Thoracic aorta (tissue), 2 donors: ENCODE measurements at places on chromosomes 3 and 15.

GRCh38 chr15:72474466-72474911 is 359 bp downstream of the ARIH1 start:
- no peak for DNase-seq

- no peak for DNase-seq
These were observed 11.7 kb downstream of the MEGF11 start for GRCh38 chr15:66241908-66242285.

- no peak for DNase-seq
These were observed 185.7 kb upstream of the TOPAZ1 start for GRCh38 chr3:44055951-44056350.

- DNase-seq, result no peak
These were observed 18.8 kb downstream of the HEMK1 start for GRCh38 chr3:50587806-50588758.

GRCh38 chr3:143998266-143998665 is 26.6 kb downstream of the DIPK2A start:
- no peak for DNase-seq

DNA sequence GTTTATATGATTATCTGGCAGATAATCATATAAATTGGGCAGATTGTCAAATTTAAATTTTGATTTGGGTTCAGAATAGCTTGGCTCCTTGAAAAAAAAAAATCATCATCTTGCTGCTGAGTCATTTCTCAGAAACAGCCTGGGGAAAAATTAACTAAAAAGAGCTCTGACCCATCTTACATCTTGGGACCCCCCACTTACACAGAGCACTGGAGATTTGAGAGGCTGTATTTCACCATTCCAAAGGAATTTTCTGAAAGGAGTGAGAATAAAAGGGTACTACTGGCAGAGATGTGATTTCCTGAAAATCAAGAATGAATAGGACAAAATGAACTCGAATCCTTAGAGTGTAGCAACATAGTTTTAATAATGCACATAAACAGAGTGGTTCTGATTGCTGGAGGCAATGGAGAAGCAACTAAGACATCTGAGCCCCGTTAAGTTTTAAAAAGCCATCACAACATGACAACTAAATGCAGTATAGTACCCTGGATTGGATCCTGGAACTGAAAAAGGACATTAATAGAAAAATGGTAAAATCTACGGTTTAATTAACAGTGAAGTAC is 97.5 kb downstream of the RFTN1 start:
- DNase-seq, result no peak

GRCh38 chr15:97522347-97522746 is 438.2 kb upstream of the ARRDC4 start:
- DNase-seq, result no peak

DNA sequence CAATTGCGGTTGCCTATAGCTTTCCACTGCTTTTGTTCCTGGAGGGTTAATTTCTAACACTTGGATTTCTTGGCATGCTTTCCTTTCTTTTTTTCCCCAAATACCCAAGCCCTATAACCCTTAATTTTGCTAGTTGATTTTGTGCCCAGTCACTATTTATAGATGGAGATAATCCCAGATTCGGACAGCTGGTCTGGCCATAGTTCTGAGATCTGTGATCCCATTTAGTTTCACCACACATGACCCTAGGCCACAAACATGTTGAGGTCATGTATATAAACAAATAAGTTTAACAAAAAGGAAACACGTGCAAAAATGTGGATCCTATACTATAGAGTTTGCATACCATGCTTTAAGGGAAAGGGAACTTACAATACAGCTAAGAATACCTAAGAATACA is 111.4 kb downstream of the ZMAT3 start:
- DNase-seq, result no peak

GRCh38 chr15:58311556-58311955 is 120.2 kb upstream of the LIPC start:
- no peak for DNase-seq

DNA sequence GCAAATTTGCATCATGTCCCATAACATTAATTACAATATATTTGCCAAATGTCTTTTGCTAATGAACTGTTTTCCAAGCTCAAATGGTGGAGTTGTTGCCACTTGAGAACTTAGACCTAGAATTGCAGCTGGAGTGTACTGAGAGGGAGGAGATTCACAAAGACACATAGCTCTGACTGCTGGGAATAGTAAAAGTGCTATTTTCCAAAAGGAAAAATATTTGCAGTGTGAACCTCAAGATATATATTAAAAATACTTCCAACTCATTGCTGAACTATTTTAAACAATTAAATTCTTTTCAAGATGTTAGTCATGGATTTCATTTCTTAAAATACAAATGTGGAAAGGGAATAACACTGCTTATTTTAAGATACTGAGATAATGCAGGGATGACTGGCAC is 666.8 kb upstream of the ARPP21 start:
- DNase-seq, result no peak

DNA sequence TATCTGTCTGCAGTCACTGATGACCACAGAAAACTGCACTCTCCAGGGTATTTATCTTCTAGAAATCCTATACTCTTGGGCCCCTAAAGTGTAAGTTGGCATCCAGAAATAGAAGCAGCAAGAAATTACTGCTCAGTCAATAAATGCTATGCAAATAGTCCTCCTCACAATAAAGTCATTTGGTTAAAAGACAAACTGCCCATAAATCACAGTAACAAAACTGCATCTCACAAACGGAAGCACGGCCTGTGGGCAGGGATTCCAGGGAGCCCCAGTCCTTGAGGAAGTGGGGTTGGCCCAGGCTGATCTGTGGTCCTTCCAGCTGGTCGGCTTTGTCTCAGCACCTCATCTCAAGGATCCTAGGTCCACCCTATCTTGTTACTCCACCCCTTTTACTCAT is 29.7 kb upstream of the SPATA12 start:
- no peak for DNase-seq

DNA sequence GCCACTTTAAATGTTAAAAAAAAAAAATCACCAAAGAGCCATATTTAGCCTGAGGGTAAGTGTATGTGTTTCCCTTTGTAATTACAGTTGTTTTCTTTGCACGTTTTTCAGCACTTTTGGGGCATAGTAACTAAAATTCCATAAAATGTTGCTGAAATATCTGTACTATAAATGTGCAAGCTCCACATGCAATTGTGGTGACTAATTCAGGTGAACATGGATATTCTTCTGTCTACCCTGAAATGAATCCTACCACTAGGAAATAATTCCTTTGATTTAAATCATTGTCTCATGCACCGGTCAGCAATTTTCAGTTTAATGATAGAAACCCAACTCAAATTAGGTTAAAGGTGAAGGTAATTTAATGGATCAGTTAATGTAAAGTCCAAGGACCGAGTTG is 13.1 kb upstream of the TFG start:
- DNase-seq, result no peak

GRCh38 chr3:172077197-172077757 is 37.9 kb downstream of the FNDC3B start:
- DNase-seq, result no peak

GRCh38 chr15:59436774-59437141 is 1.2 kb upstream of the FAM81A start:
- no peak for DNase-seq

DNA sequence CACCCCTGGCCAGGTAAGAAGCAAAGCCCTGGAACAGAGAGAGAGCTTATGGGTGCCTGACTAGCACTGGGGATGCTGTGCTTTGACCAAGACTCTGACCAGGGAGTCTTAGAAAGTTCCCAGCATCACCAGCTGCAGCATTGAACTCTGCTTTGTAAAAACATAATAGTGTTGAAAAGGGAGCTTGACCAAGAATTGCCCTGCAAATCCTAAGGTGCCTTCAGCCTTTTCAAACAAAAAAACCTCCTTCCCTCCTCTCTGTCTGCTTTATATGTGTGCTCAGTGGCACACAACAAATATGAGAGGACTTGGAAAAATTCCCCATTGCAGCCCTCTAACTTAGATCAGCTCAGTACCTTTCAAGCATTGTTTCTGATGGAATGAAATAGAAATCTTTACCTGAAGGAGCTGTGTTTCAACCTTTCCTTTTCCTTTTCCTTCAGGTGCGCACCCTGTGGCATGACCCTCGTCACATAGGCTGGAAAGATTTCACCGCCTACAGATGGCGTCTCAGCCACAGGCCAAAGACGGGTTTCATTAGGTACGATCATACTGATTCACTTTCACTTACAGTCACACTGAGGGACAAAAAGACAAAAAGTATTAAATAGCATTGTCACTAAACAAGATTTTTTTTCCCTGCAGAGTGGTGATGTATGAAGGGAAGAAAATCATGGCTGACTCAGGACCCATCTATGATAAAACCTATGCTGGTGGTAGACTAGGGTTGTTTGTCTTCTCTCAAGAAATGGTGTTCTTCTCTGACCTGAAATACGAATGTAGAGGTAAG is 13.0 kb downstream of the THBS1 start:
- no peak for DNase-seq

- no peak for DNase-seq
These were observed 26.1 kb downstream of the GOLGB1 start for GRCh38 chr3:121723485-121723884.

DNA sequence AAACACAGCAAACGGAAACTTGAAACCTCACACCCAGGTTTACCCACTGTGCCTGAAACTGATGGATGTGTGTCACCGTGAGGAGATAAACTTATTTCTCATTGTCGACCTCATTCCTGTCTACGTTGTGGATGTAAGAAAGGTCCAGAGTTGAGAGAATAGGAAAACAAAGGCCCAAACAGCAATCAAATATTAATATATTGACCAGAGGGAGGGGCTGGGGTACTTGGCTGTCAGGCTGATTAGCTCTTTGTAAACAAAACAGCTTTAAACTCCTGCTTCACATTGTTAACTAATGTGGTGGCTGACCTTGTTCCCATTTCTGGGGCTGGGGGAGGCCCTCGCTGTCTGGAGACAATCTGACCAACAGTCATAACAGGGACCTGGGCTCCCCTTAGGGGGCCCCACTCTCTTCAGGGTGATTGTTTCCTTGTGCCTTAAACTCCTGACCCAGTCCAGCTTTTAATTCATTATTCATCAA is 937.6 kb downstream of the MCTP2 start:
- DNase-seq, result no peak

GRCh38 chr3:154884952-154885351 is 195.2 kb upstream of the MME start:
- DNase-seq, result no peak

- DNase-seq, result no peak
These were observed 11.1 kb downstream of the ISG20 start for GRCh38 chr15:88649753-88650551.

- DNase-seq, result no peak
These were observed 357.7 kb downstream of the CLSTN2 start for GRCh38 chr3:140292684-140293083.

DNA sequence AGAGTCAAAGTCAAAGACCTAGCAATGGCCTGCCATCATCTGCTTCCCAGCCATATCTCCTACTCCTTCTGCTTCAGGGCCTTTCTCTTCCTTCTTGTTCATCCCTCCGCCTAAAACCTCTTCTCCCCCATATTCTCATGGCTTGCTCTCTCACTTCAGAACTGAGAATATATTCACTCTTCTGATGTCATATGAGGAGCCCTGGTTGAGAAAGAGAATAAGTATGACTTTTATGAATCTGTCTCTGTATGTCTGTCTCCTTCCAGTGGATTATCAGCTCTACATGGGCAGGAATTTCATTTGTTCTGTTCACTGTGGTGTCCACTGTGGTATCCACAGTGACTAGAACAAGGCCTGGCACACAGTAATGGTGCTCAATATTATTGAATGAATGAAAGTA is 11.8 kb downstream of the ZNF592 start:
- DNase-seq, result no peak

- no peak for DNase-seq
These were observed 56.5 kb downstream of the NEK11 start for GRCh38 chr3:131082871-131083863.

DNA sequence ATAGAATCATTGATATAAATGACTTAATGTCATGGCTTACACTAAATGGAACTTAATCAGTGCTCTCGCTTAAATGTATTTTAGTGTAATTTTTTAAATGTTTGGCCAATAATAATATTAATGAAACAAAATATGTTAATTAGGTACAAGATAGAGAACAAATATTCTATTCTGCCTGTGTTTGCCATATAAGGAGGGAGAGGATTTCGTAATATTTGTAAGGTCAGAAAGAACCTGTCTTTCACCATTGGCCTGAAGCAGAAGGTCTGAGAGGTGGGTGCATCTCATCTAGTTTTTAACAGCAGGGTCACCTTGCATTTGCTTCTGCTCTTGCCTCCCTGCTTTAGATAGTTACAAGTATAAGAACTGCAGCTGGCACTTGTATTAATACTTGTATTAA is 2.5 kb downstream of the GPR87 start:
- DNase-seq, result no peak

DNA sequence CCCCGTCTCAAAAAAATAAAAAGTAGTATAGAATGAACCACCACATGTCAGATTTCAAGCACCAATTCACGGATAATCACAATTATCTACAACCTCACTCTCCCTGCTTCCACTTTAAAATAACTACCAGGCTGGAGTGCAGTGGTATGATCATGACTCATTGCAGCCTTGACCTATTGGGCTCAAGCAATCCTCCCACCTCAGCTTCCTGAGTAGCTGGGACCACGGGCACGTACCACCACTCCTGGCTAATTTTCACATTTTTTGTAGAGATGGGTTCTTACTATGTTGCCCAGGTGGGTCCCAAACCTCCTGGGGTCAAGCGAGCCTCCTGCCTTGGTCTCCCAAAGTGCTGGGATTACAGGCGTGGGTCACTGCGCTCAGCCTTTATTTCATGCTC is 38.1 kb upstream of the LDHAL6B start:
- no peak for DNase-seq

DNA sequence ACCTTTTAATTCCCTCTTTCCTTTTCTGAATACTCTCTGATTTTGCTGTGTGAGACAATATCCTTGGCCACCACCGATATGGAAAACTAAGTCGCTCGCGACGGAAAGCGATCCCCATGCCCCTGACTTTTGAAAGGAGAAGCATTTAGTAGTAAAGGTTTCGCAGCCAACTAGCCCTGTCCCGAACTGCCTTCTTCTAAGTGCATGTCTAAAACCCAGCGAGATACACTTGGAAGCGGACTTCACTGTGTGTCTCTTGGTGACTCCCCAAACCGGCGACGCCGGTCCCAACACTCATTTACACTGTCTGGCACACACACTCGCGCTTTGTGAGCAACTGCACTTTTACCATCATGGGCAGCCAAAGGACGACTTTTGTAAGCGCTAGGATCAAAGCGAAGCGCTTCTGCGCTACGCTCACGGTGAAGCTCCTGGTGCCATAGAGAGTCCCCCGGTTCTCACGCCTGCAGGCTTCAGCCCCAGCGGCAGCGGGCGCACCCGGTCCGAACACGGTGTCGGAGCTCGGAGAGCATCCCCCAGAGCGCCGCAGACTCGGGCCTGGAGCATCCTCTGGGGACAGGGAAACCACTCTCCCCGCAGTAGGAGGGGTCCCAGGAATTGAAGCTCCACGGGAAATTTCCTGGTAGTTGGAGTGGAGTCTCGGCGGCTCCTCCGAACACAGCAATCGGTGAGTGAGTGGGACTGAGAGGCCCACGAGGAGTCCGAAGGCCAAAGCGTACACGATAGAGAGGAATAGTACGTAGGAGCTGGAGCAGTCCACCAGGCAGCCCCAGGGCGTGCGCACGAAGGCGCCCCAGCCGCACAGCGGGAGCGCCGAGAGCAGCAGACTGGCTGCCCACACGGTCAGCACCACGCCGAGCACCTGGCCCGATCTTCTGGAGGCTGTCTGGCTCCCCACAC is 1.4 kb downstream of the GPR149 start:
- no peak for DNase-seq

- DNase-seq, result no peak
These were observed 90.8 kb upstream of the C3orf80 start for GRCh38 chr3:160134454-160134853.
